CD4-positive, alpha-beta T cell treated with Interleukin-21 for 1 hour (primary cell): ENCODE measurements at places on chromosomes 12 and 14.

- DNase-seq = no peak
These were observed 4.4 kb upstream of the NPAS3 start for GRCh38 chr14:32934073-32934880.

GRCh38 chr12:124191966-124192365 is 102.9 kb upstream of the RFLNA start:
- DNase-seq = no peak

DNA sequence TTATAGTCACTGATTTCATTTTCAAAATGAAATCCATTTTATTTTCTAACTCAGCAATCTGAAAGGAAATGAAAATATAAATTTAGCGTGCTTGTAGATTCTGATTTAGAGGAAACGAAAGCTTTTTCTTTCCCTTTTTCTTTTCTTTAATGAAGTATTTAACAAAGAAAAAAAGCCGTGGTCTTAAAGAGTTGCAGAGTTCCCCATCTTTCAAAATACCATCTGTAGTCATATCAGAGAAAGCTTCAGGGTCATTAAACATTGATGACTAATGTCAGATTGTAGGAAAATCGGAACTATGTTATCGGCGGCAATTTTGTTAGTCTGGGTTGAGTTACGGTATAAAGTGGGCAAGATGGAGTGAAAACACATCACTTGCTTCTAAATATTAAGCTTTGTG is 32.3 kb downstream of the DRAM1 start:
- DNase-seq = no peak

DNA sequence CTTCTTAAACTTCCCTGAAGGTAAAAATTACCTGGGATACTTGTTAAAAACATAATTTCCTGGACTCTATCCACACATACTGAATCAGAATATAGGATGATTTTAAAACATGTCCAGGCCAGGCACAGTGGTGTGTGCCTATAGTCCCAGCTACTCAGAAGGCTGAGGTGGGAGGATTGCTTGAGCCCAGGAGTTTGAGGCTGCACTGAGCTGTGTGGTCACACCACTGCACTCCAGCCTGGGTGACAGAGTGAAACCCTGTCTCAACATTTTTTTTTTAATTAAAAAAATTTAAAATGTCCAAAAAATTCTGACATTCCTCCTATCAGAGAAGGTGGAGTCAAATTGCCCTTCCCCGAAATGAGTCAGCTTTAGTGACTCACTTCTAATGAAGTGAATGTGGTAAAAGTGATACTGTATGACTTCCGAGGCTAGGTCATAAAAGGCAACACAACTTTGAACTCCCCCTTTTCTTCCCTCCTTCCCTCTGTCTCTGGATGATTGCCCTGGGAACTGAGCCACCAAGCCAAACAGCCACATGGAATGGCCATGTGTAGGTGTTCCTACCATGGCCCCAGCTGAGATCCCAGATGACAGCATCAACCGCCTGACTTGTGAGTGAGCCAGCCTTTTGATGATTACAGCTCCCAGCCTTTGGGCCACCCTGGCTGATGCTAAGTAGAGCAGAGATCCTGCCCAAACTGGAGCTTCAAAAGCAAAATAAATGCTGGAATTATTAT is 36.3 kb downstream of the LIMA1 start:
- peak; percentile 21 for DNase-seq

DNA sequence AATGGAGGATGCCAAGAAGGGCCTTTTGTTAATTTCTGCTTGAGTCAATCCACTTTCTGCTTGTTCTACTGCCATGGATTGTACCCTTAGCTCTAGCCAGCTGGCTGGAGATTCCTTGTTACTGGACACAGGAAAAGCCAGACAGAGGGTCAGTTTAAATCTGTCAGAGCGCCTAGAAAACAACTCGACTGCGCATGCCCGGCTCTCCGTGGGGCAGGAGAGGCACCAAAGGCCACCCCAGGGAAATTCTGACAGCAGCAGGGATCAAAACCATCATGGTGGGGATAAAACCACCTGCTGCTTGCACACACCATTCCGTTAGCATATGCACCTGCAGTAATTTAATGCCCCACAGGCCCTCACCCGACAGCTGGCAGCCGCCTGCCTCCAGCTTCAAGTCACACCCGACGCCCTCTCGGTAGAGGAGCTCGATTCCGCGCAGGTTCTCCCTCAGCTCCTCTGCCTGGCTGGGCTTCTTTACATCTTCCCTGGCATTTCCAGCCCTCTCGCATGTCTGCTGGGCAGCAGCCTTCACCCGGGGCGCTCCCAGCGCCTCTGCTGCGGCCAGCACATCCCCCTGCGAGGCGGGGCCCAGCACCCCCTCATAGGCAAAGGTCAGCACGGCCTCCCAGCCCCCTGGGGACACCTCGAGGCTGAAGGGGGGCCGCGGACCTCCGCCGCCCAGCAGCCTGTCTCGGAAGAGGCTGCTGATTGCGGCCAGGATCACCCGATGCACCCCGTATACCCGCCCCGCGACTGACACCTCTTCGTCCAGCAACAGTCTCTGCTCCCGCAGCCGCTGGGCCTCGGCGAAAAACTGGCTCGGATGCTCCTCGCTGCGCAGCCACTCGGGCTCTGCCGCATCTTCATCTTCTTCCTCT is 1.0 kb downstream of the KLHL33 start:
- DNase-seq = no peak

DNA sequence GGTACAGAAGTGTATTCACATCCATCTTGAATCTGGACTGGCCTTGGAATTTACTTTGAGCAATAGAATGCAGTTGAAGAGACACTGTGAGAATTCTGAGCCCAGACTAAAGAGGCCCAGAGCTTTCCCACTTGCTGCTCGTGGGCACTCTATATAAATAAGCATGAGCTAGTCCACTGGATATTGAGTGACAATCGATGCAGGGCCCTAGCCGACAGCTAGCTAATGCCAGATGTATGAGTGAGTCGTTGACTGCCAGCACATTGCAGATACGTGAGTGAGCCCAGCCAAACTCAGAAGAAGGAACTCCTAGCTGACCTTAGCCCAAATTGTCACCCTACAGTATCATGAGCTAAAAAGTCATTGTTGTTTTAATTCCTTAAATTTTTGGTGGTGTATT is 24.9 kb downstream of the NAV3 start:
- DNase-seq = no peak

- no peak for DNase-seq
These were observed 92.8 kb downstream of the LRFN5 start for GRCh38 chr14:41699486-41699885.

DNA sequence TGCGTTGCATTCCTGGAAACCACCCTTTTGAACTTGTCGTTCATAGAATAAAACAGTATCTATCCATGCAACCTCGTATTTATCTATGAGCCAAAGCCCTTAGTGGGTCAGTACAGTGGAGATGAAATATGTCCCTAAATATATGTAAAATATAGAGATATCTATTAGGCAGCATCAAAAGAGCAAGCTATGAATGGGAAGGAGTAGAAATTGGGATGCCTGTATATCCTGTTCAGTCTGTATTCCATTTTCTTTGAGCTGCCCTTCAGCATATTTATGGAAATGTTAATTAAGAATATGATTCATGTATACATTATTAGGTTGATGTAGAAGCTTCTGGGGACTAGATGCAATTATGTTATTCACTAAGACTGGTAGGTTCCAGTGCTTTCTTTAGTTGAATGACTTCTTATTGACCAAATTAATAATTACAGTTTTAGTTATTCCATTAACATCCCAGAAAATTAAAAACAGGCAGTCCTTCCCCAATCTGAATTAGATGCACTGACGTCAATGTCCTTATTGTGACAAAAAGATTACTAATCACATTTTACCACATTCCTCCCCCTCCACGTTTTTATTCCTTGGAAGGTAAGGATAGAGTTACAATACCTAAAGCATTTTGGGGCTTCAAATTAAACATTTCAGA is 11.9 kb upstream of the FRMD6 start:
- no peak for DNase-seq

DNA sequence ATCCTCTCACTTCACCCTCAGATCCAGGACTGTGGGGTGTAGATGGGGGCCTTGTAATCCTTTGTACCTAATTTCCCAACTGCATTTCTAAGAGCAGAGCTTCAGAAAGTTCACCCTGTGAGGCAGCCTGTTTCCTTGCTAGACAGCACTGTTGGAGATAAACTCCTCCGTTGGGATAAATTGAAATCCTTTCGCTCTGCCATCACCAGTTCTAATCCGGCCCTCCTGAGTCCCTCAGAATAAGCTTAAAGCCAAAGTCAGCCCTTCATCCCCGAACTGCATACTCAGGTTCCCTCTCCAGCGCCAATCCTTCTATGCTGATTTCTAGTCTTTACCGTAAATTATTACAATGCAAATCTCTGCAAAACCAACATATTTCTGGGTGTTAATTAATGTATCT is 114.7 kb downstream of the PRMT8 start:
- no peak for DNase-seq

- DNase-seq = no peak
These were observed 349.2 kb upstream of the LMO3 start for GRCh38 chr12:16955083-16955657.

- DNase-seq = no peak
These were observed 36.7 kb downstream of the SLC8A3 start for GRCh38 chr14:70152081-70152480.

GRCh38 chr14:105006831-105007592 is 13.9 kb downstream of the CDCA4 start:
- no peak for DNase-seq

DNA sequence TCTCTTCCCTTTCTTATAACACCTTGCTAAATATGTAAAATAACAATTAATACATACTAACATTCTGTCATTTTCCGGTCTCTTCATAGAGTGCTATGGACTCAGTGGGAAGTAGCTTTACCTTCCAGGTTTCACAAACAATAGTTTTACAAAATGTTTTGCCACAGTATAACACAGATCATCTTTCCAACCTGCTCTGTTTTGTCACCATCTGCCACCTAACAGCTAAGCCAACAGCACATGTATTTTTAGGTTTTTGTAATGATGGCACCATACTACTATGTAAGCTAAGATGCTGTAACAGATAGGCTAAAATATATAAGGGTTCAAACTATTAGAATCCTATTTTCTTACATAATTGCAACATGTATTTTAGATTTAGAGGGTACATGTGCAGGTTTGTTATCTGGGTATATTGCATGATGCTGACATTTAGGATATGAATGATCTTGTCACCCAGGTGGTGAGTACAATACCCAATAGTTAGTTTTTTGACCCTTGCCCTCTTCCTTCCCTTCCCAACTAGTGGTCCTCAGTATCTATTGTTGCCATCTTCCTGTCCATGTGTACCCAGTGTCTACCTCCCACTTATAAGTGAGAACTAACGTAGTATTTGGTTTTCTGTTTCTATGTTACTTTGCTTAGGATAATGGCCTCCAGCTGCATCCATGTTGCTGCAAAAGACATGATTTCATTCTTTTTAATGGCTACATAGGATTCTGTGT is 8.7 kb downstream of the RHOJ start:
- no peak for DNase-seq

DNA sequence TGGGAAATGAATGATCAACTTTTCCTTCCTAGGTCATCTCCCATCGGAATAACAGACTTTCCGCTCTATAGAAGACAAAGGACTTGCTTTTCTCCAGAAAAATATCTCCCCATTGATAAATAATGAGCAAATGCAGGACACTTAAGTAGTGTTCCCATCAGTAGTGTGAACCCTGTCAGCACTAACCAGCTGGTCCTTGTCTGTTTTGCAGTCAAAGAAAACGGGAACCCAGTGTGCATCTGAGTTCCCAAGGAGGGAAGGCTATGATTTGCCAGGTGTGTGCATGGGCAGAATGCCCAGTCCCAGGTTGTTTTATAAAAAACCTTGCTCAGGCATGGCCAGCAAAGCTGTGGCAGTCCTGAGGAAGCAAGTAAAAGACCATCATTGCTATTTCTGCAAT is 256.5 kb upstream of the HMGA2 start:
- no peak for DNase-seq

- DNase-seq = no peak
These were observed 339.0 kb downstream of the TMEM121 start for GRCh38 chr14:105865266-105865903.

DNA sequence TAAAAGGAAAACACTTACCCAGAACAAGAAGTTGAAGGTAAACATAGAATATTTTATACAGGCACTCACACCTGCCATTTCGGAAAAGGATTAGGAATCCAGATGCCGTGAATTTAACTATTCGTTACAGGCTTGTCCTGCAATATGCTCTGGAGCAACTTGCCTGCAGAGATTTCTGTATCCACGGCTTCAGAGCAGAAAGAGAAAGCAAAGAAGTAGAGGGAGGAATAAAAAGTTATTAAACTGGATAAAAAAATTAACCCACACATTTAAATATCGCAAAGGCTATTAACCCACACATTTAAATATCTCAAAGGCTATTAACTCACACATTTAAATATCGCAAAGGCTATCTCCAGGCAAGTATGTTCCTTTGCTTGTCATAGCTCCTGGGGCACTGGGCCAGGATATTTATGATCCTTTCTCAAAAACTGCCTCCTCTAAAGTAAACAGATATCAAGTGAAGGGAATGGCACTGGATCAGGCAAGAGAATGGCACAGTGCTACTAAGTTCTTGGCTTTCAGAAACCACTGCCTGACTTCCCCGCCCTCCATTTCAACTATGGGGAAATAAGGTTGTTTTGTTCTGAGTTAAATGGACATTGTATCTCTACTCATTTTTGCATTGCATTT is at the start of gene TSPAN8:
Gene TSPAN8, minus strand, starts transcription at position 399 of the 633 bp plus-strand sequence. Its CDS starts 321 bp downstream, at position 78.
- DNase-seq = no peak

GRCh38 chr14:34219661-34220377 is 242.2 kb downstream of the SPTSSA start:
- no peak for DNase-seq

- no peak for DNase-seq
These were observed 83.7 kb downstream of the PTGER2 start for GRCh38 chr14:52397844-52398243.

GRCh38 chr12:93375906-93376305 is 1.8 kb upstream of the NUDT4 start:
- DNase-seq = no peak

DNA sequence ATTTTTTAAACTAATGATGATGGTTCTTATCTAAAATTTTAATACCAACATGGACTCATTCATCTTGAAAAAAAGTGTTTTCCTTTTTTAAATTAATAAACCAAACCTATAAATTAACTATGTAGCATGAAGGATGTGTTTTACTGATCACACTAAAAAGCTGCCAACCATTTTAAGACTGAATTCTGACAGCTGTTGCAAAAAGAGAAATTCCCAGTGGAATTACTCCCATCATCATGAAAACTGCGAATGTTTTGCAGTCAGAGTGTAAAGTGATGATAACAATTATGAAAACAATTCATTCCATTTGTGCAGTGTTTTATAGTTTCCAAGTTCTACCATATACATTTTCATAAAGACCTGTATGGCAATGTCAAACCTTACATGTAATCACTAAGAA is 232.8 kb downstream of the SLC2A13 start:
- no peak for DNase-seq

DNA sequence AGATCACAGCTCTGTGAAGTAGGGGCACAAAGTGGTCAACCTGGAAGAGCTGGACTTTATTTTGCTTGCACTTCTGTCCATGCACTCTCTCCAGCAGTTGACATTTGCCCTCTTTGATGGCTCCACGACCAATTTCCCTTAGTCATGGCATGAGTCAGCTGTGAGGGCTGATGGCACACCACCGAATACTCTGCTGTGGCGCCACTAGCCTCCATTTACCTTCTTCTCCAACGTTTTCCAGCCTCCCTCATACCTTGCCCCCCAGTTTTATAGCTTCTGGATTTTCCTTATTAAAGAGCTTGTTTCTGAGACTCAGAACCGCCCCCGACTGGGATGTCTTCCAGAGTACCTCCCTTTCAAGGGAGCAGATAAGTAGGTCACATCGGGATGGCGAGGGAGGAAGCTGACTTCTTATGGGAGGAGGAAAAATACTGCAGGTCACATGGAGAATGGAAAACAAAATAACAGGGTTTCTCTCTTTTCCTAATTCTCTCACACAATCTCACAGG is 17.6 kb downstream of the NINJ2 start:
- DNase-seq = no peak
